SJCRH30 (cell line): ENCODE measurements at places on chromosomes 4 and X.
A peak's percentile ranks its signal among the peaks of the same experiment; 100 is the strongest.

DNA sequence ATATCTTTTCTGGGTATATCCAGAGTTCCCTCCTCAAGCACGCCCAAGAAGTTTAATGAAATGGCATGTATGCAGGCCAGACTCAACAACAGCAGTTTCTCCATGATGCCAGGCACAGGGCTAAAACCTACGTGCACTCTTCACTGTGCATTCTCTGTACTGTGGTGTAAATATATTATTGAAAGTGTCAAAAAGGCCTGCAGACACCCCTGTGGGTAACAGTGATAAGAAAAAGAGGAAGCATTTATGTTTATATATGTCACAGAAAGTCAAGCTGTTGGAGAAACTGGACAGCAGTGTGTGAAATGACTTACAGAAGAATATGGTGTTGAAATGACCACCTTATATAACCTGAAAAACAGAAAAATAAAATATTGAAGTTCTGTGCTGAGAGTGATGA is 29.6 kb upstream of the DCAF8L1 start:
- no peak for DNase-seq

DNA sequence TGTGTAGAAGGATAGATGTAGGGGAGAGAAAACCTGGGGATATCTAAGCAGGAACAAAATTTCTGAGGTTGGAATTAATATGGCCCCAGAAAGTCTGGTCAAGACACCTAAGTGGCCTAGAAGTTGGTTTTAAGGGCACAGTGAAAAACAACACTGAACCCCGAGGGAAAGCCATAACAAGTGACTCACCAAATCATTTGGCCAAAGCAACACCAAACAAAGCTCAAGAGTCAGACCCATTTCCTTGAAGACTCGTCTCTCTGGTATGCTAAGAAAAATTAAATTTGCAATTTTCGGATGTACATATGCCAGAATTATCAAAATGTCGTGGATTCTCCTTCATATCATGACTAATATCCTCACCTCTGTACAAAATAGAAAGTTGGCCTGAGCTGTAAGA is 162.9 kb downstream of the SMIM20 start:
- DNase-seq, result no peak

DNA sequence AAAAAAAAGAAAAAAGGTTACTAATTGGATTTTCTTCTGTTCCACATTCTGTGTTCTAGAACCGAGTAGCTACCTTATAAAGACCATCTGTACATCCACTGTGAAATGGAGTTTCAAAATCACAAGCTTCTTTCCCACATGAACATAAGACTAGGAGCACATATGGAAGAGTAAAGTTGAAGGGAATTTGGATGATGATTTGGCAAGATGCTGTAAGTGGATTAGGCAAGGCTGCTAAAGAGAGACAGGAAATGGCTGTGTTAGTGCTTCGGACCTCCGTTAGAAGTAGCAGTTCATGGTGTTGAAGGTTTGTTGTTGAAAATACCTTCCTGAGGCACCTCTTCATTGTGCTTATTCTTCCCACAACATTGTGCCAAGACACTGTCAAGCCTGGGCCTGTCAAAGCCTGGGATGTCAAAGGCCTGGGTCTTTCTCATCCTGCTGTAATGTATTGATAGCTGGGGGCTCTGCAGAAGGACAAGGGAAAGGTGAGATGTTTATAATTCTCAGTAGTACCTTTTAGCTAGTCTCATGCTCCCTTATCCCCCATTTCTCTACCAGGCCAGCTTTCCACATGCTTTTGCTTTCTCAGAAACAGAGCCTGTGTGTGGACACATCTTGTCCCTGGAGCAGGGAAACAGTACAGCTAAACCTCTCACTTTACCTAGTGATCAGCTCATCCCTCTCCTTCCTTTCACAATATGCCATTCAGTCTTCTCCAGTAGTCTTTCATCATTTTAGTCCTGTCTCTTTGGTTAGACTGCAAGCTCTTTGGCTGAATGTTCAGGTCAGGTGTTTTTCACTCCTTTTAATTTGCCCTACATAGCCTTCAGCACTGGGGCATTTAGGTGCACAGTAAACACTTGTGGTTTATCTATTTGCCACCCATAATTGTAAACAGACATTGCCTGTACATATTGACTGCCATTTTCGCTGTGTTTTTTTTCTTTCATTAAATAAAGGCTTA is 37.9 kb upstream of the CYP2U1 start:
- no peak for DNase-seq

GRCh38 chrX:17038277-17038676 is 91.8 kb downstream of the REPS2 start:
- peak; percentile 10 for DNase-seq

DNA sequence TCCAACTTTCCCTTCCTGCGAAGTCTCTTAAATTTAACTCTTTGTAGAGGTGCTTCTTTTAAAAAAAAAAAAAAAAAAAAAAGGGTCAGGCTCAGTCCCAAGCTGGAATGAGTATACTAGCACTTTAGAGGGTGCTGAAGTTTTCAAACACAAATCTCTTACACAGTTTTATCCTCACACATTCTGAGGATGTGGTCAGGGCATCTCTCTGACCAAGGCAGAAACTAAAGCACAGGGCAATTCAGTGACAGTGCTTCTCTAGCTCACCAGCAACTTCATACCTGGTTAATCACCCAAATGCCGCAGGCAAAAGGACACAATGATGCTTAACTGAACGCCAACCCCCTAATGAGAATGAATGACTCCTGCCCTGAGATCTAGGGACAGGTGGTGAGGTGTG is 9.8 kb upstream of the PGM2 start:
- peak; percentile 36 for DNase-seq

DNA sequence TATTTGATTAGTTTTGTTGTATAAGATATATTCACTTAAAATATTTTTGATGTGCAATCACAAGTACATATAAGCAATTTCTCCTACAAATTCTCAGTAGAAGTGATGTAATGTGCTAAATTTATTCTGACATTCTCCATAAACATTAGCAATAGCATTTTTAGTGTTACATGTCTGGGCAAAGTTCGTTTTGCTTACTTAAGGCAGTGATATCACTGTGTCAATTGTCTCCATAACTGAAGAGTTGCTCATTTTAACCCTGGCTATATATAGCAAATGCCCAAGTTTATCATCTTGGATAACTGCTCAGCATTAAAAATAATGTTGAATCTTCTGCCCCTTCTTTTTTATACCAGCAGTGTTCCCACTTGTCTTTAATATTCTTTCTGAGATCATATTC is 340.0 kb upstream of the NDST4 start:
- no peak for DNase-seq

DNA sequence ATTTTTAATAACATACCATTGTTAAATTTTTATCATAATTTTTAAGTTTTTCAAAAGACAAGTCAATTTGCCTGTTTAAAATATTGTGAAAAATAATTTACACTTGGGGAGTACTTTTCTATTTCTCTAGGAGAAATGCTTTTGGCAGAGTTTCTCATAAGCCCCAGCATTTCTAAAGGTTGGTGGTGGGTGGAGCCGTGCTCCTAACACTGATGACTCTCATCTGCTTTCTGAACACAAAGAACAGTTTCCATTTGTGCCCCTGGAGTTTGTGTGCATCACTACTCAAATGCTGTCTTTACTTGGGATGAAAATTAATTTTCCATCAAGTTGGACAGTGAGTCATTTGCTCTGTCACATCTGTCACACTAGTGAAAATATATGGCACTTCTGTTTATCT is 57.6 kb downstream of the TNIP2 start:
- no peak for DNase-seq

DNA sequence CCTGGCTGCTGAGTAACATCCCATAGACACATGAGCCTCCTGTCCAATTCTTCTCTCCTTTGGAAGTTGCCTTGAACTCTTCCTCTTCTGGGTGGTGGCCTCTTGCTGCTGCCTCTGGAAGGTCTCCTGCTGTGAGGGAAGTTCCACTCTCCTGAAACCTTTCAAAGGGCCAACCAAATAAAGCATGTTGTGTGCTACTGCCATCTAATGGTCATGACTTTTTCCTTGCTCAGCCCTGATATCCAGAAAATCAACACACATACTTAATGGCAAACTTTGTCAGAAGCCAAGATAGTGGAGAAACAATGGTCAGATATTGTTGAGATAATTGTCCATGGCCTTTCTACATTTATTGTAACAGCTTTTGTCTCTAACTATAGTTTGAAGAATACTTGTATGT is 19.1 kb upstream of the ZXDA start:
- no peak for DNase-seq
